ENCODE measurements at places on chromosomes 11 and 22.

DNA sequence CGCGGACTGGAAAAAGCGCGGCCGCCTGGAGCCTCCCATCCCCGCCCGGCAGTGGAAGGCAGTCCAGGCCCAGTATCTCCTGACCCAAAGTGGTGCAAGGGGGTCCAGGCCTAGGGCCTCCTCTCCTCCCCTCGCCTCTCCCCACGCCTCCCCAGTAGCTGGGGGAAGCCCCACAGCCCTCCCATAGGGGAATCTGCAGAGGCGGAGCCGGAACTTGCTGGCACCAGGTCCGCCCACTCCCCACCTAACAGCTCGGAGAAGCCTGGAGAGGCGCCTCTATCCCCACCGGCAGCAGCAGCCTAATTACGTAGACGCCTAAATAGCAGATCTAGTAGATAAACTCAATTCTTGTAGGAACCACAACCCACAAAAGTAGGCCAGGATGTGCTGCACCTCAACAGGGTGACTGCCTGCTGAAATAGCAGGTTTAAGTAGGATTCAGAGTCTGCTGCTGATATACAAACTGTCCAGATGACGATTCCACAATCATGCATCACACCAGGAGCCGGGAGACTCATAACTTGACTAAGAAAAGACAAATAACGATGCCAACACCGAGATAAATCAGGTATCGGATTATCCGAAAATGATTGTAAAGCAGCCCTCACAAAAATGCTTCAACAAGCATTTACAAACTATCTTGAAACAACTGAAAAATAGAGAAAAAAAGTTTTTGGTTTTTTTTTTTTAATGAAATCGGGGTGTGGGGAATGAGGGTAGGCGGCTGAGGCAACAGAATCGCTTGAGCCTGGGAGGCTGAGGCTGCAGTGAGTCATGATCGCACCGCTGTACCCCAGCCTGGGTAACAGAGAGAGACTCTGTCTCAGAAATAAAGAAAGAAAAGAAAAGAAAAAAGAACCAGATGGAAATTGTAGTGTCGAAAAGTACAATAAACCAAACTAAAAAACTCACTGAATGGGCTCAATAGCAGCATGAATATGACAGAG, 11.4 kb upstream of the BRD1 start:
- DNase-seq: no peak

GRCh38 chr22:27499121-27499520, 302.4 kb downstream of the MN1 start:
- no peak for DNase-seq

- DNase-seq: no peak
Observed at GRCh38 chr11:12727563-12728211, 53.5 kb downstream of the TEAD1 start.

DNA sequence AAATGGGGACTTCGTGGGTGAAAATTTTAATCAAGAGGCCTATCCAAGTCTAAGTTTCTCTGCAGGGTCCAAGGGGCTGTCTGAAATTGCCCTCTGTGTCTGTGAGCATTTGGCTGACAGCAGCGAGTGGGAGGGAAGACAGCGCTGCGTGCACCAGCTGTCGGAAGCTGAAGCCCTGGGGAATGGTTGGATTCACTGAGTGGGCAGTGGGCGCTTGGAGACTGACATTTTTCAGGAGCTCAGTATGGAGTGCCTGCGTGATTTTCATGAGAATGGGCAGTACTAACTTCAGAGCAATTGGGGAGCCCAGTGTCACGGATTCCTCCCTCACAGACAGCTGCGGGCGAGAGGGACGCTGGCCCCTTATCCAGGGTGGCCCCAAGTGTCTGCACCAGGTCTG, 388.8 kb upstream of the B3GAT1 start:
- DNase-seq: no peak

DNA sequence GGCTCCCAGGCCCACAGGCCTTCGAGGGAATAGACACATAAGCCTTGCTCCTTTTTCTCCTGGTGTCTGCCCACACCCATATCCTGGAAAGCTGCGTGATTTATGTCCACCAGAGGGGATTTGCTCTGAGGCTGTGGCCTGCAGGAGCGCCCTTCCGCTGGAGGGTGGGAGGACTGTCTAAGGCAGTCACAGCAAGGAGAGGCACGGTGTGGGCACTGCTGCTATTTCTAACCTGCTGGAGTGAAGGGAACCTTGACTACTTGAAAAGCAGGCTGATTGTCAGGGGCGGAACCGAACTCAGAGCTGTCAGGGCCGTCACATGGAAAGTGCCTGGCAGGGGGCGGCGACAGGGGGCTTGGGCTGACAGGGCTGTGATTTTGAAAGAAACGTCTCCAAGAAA, 3.7 kb downstream of the UPB1 start:
- DNase-seq: no peak

All from Panc1 (cell line).